ENCODE measurements at places on chromosomes 7 and 10.

GRCh38 chr7:150971242-150972022 lies 6.7 kb downstream of the KCNH2 start:
- DNase-seq = peak; percentile 62

DNA sequence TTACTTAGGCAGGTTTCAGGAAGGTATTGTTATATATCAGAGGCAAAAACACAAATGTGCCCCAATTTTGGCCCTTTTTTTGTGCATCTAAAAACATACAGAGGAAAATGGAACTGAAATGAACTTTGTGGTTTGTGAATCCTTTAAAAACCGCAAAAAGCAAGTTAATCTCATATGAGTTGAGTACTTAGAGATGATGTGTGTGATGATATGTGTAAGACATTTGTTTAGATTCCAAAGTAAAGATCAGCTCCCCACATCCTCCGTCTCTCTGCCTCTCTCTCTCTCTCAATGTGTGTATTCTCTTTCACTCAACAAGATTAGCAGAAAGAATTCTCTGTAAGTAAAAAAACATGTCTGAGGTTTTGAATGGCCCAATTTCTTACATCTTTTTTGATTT lies 201.9 kb downstream of the MALRD1 start:
- no peak for DNase-seq

DNA sequence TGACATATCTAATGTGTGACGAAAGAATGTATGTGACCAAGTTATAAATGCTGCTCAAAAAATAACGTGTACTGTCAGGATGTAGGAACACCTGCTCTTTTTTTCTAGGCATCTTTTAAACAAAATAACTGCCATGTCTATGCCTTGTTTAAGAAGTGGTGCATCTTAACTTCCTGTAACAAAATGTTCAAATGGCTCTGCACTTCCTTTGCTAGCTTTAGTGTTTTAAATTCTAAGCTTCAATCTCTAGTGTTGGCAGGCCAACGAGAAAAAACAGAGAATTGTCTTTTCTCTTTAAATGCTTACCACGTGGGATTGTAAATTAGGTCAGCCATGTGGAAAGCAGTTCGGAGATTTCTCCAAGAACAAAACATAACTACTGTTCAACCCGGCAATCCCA lies 14.6 kb upstream of the PDSS1 start:
- DNase-seq = no peak

DNA sequence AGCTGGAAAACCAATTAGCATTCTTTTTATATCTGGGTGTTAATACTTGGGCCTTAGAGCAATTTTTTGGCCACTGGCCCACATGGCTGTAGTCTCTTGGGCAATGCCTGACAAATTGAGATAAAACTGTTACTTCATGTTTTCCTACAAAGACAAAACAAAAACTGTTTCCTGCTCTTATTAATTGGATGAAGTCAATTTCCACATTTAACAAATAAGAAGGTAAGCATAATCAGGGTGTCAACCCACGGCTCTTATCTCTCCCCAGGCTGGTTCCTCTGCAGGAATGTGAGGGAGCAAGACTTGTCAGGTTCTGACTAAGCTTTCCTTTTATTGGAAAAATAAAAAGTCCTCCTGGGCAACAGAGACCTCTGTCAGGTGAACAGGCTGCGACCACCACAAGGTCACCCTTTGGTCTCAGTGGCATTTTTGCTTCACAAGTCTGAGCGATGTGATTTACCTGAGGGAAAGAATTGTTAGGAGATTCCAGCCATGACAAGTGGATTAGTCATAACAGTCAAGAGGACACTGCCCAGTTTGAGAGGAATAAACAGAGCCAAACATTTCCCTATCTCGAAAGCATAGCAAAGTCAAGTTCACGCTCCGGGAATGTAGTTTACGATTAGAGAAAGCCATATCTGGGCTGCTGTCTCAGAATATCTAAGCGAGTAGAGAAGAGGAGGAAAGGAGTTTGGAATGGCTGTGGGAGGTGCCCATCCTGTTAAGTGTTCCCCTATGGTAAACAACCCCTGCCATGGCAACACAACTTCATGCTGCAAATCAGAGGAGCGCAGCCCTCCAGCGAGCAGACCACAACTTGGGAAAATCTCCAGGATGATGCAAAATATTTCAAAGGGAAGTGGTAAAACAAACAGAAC lies 144.4 kb downstream of the TES start:
- DNase-seq = no peak

- no peak for DNase-seq
These were observed 1.2 kb upstream of the MAD1L1 start for GRCh38 chr7:2233926-2234325.

DNA sequence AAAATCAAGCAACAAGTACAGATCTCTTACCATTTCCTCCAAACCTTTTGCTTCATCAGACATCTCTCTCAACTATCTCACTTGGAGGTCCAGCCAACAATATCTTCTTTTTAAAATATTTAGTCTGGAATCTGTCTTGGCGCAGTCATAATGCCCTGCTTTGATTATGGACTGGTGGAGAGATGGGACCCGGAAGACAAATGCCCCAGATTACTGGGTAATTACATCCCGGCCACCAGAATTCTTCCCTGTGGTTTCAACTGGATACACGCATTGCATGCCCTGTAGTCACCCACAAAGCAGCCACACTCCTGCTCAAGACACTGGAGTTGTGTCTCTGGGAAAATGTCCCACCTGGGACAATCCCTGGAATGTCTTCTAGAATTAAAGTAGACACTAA lies 65.5 kb downstream of the BPGM start:
- DNase-seq = no peak

- no peak for DNase-seq
These were observed 385.6 kb downstream of the DNAJB6 start for GRCh38 chr7:157722137-157723060.

DNA sequence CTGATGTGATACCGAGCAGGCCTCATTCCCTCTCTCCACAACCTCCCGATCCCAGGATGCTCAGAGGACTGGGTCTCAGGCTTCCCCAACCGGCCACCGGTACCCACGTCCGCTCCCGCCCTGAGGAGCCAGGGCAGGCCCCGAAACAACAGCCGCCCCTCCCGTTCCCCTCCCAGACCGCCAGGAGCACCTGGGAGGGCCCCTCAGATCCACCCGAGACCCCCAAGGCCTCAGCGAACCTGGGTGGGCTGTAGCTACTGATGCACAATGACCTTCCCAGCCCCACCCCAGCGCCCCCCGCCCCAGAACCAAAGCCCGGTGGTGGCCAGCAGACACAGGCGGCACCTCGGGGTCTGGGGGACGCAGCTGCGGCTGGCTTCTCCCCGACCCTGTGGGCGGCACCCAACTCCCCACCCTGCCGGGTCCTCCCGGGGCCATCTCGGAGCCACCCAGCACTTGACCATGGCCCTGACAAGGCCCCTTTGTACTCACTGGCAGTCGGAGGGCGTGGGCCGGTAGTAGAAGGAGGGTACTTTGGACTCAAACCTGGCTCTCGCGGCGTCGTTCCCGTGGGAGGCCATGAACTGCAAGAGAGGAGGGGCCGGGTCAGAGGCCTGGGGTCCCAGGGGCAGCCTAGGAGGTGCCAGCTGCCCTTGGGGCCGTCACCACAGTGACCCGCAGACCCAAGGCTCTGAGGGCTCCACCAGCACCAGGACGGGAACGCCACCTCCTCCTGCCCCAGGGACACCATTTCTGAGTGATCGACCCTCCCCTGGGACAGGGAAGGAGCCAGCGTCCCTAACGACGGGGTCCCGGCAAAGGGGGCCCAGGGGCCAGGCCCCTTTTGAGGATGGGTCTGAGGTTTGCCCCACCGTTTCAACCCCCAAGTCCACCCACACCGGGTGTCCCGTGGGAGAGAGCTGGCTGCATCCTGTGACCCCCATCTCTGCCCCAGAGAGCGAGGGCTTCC lies 28.1 kb downstream of the ADAP1 start:
- no peak for DNase-seq

DNA sequence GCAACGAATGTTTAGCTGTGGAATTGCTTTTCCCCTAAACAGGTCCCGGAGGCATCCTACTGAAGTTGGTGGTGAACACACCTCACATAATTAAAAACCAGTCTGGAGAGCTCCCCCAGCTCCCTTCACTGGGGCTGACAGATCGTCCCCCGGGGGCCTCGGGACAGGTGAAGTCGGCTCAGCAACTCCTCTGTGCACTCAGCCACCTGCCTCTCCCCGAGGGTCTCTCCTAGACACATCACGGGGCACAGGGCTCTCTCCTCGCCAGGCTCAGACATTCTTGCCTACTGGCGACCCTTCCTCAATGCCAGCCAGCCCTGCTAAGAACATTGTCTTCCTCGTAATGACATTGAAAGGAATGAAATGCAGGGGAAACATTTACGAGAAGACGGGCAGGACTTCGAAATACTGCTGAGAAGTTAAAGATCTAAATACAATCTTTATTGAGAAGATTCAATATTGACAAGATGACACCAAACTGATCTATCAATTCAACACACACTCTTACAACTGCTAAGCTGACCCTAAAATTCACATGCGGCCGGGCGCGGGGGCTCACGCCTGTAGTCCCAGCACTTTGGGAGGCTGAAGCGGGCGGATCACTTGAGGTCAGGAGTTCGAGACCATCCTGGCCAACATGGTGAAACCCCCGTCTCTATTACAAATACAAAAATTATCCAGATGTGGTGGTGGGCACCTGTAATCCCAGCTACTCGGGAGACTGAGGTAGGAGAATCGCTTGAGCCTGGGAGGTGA lies 88.1 kb upstream of the DNAAF5 start:
- DNase-seq = no peak

DNA sequence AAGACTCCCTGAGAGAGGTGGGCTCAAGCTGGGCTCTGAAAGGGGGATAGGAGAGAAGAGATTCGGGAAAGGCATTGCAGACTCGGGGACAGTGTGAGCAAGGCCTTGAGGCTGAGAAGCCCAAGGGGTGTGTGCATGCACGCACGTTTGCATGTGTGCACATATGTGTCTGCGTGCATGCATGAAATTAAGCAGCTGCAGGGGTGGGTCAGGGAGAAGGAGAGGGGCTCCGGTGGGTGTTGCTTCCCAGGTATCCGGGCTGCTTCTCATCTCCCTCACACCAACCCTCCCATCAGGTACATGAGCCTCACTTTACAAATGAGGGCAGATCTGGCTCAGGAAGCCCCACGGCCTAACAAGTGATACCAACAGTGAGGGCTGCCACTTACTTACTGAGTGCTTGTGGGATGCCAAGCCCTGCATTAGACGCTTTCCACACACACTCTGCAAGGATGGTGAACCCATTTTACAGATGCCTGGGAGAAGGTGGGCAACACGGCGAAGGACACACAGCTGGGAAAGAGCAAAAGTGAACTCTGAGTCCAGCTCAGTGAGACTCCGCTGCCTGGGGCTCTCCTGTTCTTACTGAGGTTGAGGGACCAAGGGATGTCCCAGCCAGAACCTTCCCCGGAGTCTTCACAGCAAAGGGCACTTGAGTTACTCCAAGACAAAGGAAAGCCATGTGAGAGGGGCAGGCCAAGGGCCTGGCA lies 26.4 kb downstream of the ZCCHC24 start:
- DNase-seq = no peak

- no peak for DNase-seq
These were observed 62.7 kb upstream of the STRIP2 start for GRCh38 chr7:129371487-129371886.

GRCh38 chr10:68959695-68960527 lies 3.9 kb downstream of the DDX21 start:
- no peak for DNase-seq

DNA sequence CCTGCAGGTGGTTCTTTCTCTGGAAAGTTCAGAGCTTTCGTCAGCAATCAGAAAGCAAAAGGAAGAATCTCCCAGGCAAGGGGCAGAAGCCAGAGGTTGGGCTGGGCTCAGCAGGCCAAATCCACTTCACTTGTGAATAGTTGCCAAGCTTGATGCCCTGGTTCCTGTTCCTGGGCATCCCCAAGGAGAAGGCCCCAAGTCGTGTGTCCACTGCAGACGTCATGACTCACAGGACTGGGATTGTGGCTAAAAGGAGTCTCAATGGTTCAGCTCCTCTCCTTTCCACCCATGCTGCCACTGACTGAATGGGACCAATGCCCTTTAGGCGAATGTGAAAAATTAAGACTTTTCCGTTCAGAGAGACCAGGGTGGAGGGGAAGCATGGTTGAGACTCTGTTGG lies 38.6 kb upstream of the TRIM8 start:
- no peak for DNase-seq

DNA sequence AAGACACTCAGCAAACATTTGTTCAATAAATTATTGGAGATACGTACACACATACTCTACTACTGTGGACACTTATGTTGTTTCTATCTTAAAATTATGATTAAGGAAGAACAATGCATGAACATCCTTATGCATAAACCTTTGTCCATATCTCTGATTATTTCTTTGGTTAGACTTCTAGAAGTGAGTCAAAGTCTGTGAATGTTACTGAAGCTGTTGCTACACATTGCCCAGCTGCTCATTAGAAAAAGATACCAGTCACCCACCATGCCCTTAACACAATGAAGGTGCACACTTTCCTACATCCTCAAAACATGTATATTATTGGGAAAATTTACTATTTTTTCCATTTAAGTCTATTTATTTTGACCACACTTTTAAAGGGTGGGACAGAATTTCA lies 1.4 kb upstream of the CLRN3 start:
- DNase-seq = no peak

GRCh38 chr7:5827755-5828154 lies 46.3 kb upstream of the RNF216 start:
- no peak for DNase-seq

GRCh38 chr10:70804421-70804808 lies 11.3 kb upstream of the SGPL1 start:
- no peak for DNase-seq

- DNase-seq = no peak
These were observed 28.7 kb downstream of the FRMD4A start for GRCh38 chr10:14302035-14302434.

DNA sequence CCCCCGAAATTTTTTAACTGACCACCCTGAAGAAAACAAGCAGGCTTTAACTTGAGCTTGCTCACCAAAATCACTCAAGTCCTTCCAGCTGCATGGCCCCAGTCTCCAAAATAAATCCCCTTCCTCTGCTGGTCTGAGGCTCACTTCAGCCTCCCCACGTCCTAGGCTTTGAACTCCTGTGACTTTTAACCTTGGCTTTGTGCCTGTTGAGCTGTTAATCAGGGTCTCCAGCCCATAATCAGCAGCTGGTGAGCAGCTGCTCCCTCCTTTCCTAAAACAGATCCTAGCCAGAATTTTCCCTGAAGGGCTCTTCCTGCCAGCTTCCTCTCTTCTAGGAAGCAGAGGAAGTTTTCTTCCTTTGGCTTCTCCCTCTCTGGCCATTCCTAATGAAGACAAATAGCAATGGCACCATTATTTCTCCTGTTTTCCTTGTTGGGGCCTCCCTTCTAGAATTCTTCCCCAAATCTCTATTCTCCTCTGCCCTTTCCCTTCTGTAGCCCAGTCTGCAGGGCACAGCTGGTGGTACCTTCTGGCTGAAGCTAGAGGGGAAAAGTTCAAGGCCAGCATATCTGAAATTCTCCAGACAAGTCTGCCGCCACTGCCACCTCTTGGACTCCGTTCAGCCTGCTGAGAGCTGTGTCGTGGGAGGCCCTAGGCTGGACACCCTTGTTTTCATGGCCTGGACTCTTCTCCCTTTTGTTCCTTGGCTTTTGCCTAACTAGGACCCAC lies 152.1 kb downstream of the NOC3L start:
- DNase-seq = no peak

GRCh38 chr10:74153123-74153522 lies 2.1 kb downstream of the ADK start:
- no peak for DNase-seq
